Stimulated activated CD4-positive, alpha-beta T cell treated with anti-CD3 and anti-CD28 coated beads, Interleukin-1b, Interleukin-23, amount 100 ng/mL, for 48 hours (primary cell): ENCODE measurements at places on chromosomes 11 and 22.

DNA sequence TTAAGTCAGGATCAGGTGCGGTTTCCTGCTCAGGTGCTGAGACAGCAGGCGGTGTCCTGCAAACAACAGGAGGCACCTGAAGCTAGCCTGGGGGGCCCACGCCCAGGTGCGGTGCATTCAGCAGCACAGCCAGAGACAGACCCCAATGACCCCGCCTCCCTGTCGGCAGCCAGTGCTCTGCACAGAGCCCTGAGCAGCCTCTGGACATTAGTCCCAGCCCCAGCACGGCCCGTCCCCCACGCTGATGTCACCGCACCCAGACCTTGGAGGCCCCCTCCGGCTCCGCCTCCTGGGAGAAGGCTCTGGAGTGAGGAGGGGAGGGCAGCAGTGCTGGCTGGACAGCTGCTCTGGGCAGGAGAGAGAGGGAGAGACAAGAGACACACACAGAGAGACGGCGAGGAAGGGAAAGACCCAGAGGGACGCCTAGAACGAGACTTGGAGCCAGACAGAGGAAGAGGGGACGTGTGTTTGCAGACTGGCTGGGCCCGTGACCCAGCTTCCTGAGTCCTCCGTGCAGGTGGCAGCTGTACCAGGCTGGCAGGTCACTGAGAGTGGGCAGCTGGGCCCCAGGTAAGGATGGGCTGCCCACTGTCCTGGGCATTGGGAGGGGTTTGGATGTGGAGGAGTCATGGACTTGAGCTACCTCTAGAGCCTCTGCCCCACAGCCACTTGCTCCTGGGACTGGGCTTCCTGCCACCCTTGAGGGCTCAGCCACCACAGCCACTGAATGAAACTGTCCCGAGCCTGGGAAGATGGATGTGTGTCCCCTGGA, at the start of gene MYO7A:
Gene MYO7A (plus strand): TSS at position 327 of the 772 bp plus-strand sequence. CDS start 2,389 bp downstream, outside the sequence.
- DNase-seq: no peak

DNA sequence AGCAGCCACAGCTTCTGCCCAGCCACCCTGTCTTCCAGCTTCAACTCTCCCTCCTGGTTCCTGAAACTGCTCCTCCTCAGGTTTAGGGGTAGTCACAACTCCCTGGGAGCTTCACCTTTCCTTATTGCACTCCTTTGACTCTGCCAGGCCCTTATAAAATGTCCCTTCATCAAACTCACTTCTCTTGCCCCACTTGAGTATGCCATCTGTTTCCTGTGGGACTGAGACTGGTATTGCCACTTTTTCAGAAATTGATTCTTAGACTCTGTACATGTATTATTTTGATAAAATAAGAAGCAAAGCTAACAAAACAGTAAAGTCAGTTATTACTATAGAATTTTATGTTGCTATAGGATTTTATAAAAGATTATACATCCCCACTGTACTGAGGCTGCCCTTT, 134.1 kb downstream of the SPON1 start:
- DNase-seq: no peak

DNA sequence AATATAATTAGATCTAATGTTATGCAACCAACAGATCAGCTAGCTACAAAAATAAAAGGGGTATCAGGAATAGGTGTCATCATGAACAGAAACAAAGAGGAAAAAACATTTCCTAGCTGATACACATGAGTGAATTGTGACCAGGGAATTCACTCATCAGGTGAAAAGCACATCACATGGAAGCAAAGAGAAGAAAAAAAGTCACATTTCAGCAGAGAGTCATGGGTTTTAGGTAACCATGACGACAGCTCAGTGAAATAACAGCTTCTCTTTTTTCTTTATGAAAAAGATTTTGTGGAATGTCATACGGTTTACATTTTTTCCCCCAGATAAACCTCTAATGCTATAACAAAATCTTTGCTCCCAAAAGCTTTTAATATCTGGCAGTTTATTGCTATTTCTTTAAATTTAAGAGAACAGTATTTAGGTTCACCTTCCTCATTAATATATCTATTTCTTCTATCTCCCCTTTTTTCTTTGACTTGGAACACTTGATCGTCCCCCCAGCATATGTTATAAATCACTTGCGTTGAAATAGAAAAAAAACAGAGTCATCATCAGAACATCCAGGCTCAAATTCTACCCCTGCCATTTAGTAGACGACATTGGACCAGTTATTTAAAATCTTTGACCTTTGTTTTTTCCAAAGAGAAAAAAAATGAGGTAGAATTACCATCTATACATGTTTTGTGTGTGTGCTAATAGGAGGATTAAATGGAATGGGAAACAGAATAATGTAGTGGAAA, 5.3 kb downstream of the TYR start:
- no peak for DNase-seq

GRCh38 chr11:132519241-132519815, 1013.0 kb downstream of the OPCML start:
- DNase-seq: no peak

DNA sequence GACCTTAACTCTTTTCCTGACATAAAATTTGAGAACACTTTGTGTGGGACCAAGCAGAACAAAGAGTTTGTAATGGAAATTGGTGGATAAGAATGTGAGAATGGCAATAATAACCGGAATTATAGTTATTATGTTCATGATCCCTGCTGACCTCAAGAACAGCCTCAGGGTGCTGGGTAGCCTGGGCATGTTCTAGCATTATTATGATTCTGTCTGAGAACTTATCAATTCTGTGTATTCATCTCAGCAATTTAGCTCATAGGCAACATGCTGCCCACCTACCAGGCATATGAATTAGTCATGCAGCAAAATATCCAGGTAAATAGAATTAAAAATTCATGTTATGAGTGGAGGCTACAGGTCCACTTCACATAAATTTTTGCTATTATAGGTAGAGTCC, 61.9 kb downstream of the CTSC start:
- DNase-seq: no peak

GRCh38 chr11:121270001-121270678, 22.4 kb upstream of the SC5D start:
- no peak for DNase-seq

GRCh38 chr11:61948505-61948904, 1.6 kb upstream of the BEST1 start:
- no peak for DNase-seq

DNA sequence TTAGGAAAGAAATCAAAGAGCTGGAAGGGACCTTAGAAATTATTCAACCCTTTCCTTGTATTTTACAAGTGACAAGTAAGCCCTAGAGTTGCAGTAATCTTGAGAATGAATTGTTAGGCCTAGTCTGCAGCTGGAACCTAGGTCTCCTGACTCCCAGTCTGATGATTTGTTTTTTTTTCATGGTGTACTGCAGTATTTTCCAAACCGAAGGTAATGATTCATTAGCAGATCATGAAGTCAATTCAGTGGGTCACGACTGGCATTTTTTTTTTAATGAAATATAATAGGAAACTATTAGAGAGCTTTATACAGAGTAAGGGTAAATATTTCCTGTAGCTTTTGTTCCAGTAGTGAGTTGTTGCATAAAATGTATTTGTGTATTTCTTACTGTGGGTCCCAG, 42.8 kb downstream of the EXT2 start:
- DNase-seq: no peak

DNA sequence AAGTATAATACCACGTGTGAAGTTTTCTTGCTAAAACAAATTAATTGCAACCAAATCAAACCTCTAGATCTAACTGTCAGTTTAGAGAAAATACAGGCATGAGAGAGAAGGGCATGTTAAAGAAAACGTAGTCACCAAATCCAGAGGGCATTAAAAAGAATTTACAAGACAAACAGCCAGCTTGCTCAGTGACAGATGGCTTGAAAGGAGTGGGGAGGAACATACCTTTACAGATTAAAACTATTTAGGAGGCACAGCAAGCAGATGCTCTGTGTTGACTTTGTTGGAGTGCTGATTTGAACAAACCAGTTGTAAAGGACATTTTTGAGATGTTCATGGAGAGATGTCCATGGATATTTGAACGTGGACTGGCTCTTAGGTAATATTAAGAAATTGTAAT, 96.9 kb downstream of the ATXN10 start:
- no peak for DNase-seq

- no peak for DNase-seq
These were observed 10.9 kb downstream of the NCF4 start for GRCh38 chr22:36871669-36872081.

DNA sequence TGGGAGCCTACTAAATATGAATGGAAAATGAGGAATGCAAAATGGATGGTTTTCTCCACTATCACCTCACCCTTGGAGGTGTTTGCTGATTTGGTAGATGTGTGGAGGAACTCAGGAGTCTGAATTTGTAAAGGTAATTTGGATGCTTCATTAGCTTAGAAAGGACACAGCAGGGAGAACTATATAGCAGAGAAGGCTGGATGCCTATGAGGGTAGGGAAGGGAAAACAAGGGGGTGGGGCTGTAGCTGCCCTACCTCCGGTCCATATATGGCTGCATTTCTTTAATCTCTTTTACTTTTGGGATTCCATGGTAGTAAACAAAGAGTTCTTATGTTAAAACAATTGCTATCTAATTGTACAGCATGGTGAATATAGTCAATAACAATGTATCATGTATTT, 4.8 kb upstream of the EHF start:
- no peak for DNase-seq

DNA sequence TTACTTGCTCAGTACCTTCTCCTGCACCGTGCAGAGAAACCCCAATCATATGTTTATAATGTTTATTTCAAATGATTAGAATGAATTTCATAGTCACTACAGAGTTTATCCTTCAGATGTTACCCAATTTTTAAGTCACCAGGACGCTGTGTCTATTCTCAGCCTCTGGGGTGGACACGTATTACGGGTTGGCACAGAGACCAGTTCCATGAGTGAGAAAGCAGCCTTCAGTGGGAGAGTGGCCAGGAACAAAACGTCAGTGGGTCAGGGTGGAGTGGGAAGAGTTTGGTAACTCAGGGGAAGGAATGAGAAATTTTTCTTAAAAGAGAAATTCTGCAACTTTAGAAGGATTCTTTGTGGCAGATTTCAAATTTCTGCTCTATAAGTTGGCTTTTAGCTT, 77.1 kb upstream of the MTMR2 start:
- DNase-seq: no peak

DNA sequence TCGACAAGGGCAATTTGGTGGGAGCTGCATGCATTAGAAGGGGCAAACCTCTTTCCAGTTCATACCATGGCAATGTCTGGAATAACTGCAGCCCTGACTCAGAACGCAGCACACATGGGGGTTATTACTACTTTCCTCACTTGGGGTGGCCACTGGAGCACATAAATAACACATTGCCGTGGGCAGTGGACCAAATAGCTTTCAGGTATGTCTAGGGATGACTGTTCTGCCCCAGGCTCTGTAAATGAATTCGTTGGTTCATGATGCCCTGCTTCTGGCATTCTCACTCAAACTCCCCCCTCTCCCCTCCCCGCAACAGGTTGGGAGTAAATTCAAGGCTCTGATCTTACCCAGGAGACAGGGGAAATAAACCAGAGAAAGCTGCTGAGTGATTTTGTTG, 238.0 kb upstream of the PLET1 start:
- no peak for DNase-seq

DNA sequence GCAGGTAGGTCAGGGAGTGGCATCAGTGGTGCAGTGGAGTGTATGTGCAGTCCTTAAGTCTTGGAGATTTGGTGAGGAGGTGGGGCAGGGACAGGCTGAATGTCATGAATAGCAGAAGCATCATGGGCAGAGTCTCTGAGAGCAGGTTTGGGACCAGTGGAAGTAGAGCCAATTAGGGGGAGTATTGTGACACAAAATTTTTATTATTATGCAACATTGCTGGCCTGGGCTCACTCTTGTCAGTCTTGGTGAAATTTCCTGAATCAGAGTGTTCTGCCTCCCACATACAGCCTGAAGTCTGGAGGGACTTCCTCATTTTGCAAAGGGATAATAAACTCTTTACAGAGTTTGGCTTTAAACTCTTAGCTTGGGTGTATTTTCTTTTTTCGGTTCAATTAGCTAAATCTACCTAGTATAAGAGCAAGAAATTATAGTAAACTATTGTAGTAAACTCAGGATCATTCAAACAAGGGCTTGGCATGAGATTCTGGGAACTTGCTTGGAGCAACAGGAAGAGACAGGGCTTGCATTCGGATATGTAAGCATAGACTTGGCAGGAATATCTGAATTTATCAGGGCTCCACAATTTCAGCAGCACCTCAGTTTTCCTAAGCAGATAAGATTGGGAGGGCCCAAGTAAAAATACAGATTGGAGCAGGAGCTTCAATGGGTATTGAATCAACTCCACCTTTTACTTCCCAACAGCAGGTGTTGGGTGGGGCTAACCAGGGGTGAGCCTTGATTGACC, 67.7 kb downstream of the FDX1 start:
- DNase-seq: no peak

- no peak for DNase-seq
These were observed 71.2 kb downstream of the LRRC32 start for GRCh38 chr11:76599041-76600013.

DNA sequence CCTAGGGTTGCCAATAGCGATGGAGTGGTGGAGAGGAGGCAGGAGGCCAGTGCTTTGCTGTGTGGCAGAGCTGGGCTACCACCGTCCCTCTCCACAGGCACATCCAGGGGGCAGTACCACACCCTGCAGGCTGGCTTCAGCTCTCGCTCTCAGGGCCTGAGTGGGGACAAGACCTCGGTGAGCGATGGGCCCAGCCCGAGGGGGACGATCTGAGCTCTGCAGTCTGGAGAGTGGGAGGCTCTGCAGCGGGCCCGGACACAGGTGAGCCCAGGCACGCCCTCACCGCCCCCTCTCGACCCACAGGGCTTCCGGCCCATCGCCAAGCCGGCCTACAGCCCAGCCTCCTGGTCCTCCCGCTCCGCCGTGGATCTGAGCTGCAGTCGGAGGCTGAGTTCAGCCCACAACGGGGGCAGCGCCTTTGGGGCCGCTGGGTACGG, 2.5 kb downstream of the PKP3 start:
- no peak for DNase-seq

- DNase-seq: no peak
These were observed 78.9 kb upstream of the CRYBB3 start for GRCh38 chr22:25120761-25121212.

- DNase-seq: no peak
These were observed 40.7 kb upstream of the ADSL start for GRCh38 chr22:40305625-40306024.

DNA sequence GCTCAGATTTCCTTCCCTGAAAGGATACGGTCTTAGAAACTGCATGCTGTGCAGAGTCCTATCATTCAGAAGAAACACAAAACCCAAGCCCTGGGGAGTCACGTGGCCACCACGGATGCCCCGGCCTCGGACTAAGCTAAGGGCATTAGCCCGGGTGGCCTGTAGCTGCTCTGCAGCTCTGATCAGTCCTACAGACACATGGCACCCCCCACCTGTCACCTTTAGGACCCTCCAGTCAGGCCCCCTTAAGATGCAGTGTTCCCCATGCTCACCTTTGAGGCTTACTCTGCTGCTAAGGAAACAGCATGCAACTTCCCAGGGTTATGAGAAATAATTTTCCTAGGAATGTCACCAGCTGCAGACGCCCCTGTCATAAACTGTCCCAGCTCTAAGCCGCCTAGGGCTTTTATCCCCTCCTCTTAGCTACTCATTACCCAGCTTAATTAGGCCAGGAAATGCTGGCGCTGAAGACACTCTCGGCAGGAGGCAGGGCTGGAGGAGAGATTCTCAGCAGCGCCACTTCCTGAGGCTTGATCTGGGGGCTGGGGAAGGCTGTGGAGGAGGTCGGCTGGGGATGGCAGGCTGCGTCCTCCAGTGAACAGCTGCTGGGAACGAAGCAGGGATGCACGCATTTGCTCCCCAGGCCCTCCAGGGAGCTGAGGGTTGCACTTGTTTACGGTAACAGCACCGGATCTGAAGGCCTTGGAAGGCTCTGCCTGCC, 47.2 kb upstream of the ADA2 start:
- DNase-seq: no peak
